Activated T-helper 2 cell treated with anti-CD3 and anti-CD28 coated beads, Interferon-gamma antibody, Interleukin-2, Interleukin-4, amounts not matched to agents 10 μg/mL and 5 μg/mL and 100 μg/mL, durations not matched to agents 14 hours and 24 hours and 36 hours (primary cell): ENCODE measurements at places on chromosomes 12 and 14. TPM values are rescaled to one million over a fixed set of nuclear protein-coding genes. Genes with fewer than 3 reads are reported as not detected.

Gene B3GNT4
- 1.0 and 1.6 TPM in 2 replicates for total RNA-seq

Gene ADAM20
- total RNA-seq: 0.25 and 0.39 TPM in 2 replicates

DNA sequence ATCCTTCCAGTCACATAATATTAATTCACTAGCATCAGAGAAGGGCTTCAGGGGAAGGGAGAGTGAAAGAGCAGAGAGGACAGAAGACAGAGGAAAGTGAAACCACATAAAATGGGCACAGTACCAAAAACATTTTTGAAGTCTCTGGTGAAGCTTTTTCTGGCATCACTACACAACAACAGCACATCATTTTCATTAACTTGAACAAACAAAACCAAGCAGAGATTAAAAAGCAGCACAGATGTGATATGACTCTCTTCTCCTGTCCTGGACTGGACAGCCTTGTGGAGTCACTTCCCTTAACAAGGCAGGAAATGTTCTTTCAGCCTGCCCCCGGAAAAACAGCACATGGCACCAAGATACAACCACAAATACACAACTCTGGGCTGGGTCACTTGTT is 112.0 kb downstream of the TSPAN8 start:
- DNase-seq: no peak

Gene FIGNL2
- 0.30 TPM in 2 replicates for total RNA-seq

DNA sequence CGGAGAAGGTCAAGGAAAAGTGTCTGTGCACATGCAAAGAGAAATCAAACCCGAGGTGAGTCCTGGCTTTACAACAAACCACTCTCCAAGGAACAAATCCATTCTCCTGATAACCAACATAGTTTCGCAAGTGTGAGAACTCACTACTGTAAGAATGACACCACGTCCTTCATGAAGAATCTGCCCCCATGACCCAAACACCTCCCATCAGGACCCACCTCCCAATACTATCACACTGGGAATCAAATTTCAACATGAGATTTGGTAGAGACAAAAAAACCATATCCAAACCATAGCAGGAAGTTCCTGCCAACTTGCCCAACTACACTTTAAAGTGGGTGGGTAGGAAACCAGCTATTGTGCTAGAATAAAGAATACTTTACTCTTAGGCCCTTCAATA is 2.4 kb upstream of the ERC1 start:
- no peak for DNase-seq

Gene RHEBL1
- 14.2 and 16.0 TPM in 2 replicates for total RNA-seq

GRCh38 chr14:59349258-59349701 is 115.9 kb downstream of the GPR135 start:
- DNase-seq: no peak

Gene PRH2
- not detected in 2 replicates for total RNA-seq

- DNase-seq: no peak
These were observed 399.8 kb downstream of the RAD51B start for GRCh38 chr14:68219407-68219806.

Gene TOMM20L
- total RNA-seq: not detected in 2 replicates

DNA sequence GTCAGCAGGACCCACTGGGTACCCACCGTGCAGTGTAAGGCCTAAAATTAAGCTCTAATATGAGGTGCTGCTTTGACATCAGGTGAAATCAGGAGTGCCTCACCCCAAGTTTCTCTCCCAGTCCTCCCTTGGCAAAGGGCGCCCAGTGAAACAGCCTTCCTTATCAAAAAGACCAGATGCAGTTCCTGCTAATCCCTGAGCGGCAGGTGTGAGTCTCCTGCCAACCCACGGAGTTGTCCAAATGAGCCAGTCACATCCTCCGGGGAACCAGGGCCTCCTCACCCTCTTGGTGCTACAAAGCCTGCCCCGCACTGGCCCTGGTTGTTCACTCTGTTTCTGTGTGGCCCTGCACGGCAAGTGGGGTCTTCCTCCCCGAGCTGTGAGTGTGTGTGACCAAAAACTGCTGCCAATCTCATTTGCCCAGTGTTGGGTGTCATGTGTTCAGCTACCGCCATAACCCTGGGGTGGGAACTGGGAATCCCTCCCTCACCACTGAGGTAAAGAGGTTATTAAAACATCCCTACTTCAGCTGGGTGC is 20.2 kb upstream of the P2RX4 start:
- no peak for DNase-seq

- no peak for DNase-seq
These were observed 48.8 kb downstream of the LRCOL1 start for GRCh38 chr12:132561427-132562156.
